ENCODE measurements at places on chromosomes 11 and 22.

- no peak for DNase-seq
Measured at GRCh38 chr11:102921587-102922220, 33.8 kb downstream of the MMP13 start.

DNA sequence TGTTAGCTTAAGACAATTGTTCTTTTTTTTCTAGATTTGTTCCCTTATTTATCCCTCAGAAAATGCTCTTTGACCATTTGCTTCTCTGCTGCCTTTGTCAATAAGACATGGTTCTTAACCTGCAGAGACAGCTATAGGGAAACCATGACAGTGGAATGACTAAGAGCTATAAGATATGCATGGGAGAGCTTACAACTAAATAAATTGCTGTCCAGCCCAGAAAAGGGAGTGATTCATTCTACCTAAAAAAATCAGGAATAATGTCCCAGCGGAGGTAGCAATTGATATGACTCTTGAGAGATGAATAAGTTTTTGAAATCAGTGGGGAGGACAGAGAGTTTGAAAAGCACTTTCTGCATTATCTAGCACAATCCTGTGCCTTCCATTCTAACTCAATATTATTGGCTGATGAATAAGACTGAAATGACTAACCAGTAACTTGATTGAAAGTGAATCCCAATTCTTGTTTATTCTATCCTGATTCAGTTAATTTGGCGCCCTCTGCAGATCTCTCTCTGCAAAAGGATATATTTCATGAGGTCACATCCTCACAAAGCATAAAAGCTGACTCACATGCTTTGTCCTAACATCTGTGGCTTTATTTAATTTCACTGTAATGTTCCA, 680.5 kb upstream of the API5 start:
- peak; percentile 10 for DNase-seq

- peak; percentile 27 for DNase-seq
Measured at GRCh38 chr11:125345421-125346178, 150.5 kb downstream of the FEZ1 start.

GRCh38 chr11:32884770-32885384, 7.7 kb upstream of the QSER1 start:
- peak; percentile 29 for DNase-seq

DNA sequence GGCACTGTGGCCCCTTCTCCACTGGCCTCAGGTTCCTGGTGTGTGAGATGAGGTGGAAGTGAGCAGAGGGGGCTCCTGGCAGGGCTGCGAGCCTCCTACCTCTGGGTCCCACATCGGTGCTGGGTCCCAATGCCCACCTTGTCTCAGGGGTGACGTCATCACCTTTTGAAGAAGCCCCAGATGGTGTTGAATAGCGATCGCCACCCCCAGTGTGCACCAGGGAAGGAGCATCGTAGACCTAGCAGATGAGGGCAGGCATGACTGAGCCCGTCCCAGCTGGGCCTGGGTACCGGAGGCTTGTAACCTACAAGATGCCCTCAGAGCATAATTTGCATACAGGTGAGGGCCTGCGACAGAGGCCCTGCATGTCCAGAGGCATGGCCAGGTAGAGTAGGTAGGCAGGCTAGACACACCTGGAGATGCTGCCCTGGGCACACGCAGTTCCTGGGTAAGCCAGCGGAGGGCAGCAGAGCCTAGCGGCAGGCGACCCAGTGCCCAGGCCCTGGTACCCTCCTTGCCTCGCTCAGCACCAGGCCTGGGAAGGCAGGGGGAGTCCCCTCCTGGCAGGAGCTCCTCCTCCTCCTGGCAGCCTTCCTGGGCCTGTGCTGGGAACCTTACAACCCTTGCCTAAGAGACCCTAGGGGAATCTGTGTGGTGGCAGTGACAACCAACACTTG, 52.5 kb downstream of the TPCN2 start:
- peak; percentile 25 for DNase-seq

DNA sequence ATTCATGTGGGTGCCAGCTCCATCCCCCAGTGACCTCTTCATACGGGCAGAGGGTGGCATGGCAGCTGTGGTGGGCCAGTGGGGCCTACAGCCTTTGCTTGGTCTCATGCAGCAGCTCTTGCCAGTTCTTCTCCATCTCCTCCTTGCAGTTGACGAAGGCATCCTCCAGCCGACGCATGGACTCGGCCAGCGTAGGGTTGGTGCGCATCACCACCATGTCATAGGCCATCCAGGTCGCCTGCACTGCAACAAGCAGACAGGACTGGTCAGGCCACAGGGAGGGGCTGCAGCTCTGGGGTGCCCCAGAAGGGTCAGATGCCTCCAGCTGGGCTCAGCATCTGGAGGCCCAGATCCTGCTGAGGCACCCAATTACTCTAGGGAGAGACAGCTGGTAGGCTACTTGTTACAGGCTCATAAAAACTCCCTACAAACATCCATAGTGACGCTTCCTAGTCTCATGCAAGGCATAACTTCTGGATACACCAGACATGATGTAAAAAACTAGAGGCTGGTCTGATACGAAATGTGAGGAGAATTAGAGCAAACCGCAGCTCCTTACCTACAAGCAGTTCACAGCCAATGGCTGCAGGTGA, 5.6 kb downstream of the KLHDC7B start:
- DNase-seq = no peak

DNA sequence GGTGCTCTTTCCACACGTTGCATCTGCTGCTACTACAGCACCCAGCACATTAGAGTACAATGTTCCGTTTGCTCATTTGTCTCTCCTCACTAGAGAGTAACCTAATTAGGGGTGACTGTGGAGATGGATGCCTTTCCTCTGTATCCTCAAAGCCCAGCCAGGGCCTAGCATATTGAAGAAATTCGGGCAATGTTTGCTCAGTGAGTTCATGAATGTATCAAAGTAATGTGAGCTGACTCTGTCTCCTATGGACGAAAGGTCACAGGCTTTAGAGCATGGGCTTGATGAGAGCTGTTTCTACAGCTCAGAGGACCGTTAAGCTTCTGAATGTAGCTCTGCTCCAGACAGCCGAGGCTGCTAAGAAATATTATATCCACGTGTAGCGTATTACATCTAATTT, 67.5 kb downstream of the C11orf58 start:
- DNase-seq = no peak

DNA sequence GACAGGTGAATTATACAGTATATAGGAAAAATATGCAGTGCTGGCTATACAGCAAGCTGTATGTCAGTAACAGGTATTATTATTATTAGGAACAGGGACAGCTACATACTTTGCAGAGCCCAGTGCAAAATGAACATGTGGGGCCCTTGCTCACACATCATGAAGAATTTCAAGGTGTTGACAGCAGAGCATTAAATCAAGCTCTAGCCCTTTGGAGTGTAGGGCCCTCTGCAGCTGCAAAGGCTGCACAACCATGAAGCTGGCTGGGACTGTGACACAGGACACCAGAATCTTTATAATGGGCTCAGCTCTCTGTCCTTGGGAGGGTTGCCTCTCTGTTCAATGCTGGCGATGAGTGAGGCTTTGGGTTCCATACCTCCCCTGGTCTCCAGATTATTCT, 44.9 kb upstream of the DAGLA start:
- no peak for DNase-seq

- peak; percentile 78 for DNase-seq
Measured at GRCh38 chr22:24952837-24953383, 394 bp downstream of the KIAA1671 start.

- no peak for DNase-seq
Measured at GRCh38 chr22:25492841-25493734, 71.4 kb upstream of the GRK3 start.

DNA sequence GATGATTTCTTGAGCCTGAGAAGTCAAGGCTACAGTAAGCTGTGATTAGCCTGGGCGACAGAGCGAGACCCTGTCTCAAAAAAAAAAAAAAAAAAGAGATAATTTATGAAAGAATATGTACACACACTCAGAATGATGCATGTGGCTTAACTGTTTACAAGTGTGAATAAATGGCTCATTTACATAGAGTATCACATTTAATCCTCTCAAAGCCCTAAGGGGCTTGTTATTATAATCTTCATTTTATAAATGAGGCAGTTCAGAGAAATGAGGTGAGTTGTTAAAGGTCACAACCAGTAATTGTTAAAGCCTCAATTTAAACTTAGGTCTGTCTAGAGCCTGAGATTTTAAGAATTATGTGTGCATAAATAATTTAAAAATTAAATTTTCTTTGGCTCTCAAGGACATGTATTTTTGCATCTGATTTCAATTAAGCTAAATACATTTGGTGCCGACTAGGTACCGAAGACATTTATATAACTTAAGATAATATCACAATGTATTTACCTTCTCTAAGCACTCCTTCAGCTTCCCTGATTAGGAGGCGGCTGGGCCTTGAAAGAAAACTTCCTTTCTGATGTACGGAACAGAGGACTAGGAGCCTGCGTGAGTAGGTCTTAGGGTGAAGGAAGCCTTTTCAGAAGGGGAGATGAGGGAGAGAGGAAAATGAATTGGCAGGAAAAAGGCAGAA, 28.5 kb upstream of the DDX6 start:
- peak; percentile 62 for DNase-seq

DNA sequence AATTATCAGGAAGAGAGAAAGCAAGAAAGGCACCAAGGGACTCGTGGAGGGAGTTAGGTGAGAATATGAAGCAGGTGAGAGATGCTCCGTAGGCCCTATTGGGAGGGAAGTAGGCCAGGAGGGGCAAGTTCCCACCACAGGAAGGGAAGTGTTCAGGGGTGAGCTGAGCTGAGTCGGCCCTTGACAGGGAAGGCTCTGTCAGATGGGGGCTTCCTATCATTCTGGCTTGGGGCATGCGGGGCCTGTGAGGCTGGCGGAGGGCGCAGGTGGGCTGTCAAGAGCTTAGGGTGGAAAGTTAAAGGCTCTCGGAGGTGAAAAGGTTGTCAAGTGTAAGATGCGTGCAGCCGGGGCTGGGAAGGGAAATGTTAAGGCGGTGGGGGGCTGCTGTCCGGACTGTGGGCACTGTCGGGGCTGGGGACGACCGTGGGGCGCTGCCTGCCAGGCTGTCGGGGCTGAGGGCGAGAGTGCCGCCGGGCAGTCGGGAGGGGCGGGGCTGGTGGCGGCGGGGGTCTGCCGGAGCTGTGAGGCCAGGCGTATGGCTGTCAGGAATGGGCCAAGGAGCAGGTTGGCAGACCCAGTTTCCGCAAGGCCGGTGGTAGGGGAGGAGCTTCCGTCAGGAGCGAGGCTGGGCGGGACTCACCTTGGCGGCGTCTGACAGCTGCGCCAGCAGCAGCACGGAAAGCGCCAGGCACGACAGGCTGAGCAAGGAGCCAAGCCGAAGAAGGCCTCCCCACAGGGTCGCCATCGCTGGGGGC, 496 bp downstream of the TMEM9B start:
- DNase-seq = peak; percentile 66

DNA sequence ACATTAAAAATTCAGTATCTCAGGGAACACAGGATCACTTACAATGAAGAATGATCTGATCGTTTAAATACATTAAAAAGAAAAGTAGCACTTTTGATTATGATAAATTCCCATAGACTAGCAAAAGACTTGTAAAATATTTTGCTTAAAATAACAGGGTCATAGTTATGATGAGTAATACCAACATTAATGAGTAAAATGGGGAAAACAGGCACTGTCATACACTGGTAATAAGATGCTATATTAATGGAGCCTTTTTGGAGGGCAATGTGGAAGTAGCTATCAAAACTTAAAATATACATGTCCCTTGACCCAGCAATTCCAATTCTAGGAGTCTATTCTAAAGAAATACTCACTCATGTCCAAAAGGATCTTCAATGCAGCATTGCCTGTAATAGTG, 61.8 kb upstream of the CLNS1A start:
- DNase-seq = no peak

DNA sequence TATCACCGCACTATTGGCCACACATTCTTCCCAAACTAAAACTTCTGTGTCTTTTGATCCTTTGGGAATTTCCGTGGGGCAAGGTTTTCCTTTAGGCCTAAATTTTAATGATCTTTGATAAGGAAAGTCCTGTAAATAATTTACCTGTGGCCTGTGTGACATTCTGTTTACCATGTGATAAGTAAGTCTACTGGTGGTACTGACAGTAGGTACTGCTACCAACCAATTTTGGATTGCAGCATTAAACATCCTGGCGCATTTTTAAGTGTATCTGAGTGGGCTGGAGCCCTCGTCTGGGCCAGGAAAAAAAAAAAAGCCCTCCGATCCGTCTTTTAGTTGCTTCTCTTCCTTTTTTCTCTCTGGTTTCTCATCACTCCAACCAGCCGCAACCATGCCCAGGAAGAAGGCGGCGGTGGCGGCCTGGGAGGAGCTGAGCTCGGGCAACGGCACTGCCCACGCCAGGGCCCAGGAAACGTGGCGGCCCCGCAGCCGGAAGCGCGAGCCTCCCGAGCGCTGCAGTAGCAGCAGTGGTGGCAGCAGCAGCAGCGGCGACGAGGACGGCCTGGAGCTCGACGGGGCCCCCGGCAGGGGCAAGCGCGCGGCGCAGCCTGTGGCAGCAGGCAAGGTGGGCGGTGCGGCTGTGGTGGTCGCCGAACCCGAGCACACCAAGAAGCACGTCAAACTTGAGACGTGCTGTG, 33.6 kb downstream of the ASRGL1 start:
- no peak for DNase-seq

DNA sequence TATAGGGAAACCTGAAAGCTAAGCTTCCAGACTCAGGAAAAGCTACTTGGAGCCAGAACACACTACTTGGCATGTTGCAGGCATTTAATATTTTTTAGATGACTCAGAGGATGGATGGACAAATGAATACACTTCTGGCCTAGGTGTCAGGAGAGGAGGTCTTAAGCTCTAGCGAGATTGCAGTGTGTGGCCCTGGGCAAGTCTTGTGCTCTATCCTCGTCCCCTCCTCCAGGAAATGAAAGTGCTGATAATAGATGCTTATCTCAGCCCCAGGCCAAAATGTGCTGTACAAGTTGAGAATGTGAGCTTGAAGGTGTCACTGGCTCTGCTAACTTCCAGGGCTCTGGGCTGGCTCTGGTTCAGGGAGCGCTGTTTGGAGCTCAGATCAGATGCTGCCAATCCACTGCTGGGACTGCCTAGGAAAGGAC, 136.3 kb downstream of the PKNOX2 start:
- DNase-seq = no peak

GRCh38 chr11:34904421-34904955, 11.7 kb downstream of the APIP start:
- DNase-seq = peak; percentile 65

DNA sequence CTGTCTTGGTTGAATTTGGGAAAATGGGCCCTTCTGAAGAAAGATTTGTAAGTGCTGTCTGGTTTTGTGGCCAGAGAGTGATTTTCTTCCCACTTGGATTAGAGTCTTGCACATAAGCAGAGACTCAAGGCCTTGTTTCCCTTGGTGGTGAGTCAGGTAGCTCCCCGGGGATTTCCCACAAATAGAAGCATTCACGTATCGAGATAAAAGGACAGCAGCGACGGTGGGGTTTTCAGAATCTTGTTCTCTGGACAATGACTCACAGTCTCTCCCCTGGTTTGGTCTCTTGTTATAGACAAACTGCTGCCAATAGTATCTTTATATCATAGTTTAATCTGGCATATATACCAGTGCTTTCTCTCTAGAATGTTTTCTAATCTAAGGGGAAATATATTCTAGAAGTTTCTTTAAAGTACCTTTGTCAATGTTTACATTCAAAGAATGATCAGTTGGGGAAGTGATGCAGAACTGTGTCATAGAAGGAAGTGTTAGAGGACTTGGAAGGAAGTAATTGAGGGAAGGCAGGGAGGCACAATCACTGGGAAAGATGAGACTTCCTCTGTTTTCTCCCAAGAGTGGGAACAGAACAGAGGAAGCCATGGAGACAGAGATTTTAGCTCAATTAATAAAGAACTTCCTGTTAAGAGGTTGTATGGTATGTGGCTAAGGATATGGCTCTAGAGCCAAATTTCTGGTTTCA, 18.1 kb downstream of the POLA2 start:
- no peak for DNase-seq
